Aortic smooth muscle cell (primary cell): ENCODE measurements at places on chromosomes 7 and 10. TPM values are rescaled to one million over a fixed set of nuclear protein-coding genes. Genes with fewer than 3 reads are reported as not detected.

IFIT3 gene
- total RNA-seq, result 20.2 and 32.0 TPM in 2 replicates

CALHM1 gene
- total RNA-seq, result not detected in 2 replicates

TDRD1 gene
- 0.92 and 1.9 TPM in 2 replicates for total RNA-seq

BLVRA gene
- total RNA-seq, result 35.6 and 35.8 TPM in 2 replicates

UBTD1 gene
- total RNA-seq, result 22.5 and 22.9 TPM in 2 replicates

ZNF488 gene
- under 0.01 TPM in 1 of 2 replicates, not detected in the other for total RNA-seq

OPN4 gene
- total RNA-seq, result not detected in 2 replicates

PAX4 gene
- not detected in 2 replicates for total RNA-seq

MYOF gene
- total RNA-seq, result 316 and 340 TPM in 2 replicates

VPS26A gene
- total RNA-seq, result 27.3 and 35.2 TPM in 2 replicates

PIK3AP1 gene
- total RNA-seq, result under 0.01 and 0.06 TPM in 2 replicates

HKDC1 gene
- 1.4 and 1.7 TPM in 2 replicates for total RNA-seq

MBLAC1 gene
- 2.5 and 3.2 TPM in 2 replicates for total RNA-seq

HPSE2 gene
- not detected in 2 replicates for total RNA-seq

SFTPD gene
- total RNA-seq, result not detected in 2 replicates

NANOS1 gene
- 1.1 and 1.2 TPM in 2 replicates for total RNA-seq

NCF1 gene
- not detected in 2 replicates for total RNA-seq

DGKI gene
- total RNA-seq, result 3.9 and 5.3 TPM in 2 replicates

LMOD2 gene
- not detected in 2 replicates for total RNA-seq

SCART1 gene
- 3.3 TPM in 2 replicates for total RNA-seq

MRPS33 gene
- 34.5 and 45.0 TPM in 2 replicates for total RNA-seq

C7orf33 gene
- not detected in 2 replicates for total RNA-seq

AKR1C2 gene
- 30.5 and 71.3 TPM in 2 replicates for total RNA-seq

SLC25A28 gene
- total RNA-seq, result 15.9 and 17.0 TPM in 2 replicates
